ENCODE measurements at places on chromosomes 2 and 18. TPM values are rescaled to one million over a fixed set of nuclear protein-coding genes. Genes with fewer than 3 reads are reported as not detected.

Gene RFX8
- 2.5 TPM for total RNA-seq

Gene DSG1
- total RNA-seq: 0.06 TPM

Gene ANKRD12
- 46.5 TPM for total RNA-seq

Gene HOXD4
- 48.2 TPM for total RNA-seq

Gene SALL3
- 10.9 TPM for total RNA-seq

Gene RETREG2
- total RNA-seq: 64.3 TPM

Data from metanephros (tissue), 2 donors.